ENCODE measurements at places on chromosomes 16 and 17.

DNA sequence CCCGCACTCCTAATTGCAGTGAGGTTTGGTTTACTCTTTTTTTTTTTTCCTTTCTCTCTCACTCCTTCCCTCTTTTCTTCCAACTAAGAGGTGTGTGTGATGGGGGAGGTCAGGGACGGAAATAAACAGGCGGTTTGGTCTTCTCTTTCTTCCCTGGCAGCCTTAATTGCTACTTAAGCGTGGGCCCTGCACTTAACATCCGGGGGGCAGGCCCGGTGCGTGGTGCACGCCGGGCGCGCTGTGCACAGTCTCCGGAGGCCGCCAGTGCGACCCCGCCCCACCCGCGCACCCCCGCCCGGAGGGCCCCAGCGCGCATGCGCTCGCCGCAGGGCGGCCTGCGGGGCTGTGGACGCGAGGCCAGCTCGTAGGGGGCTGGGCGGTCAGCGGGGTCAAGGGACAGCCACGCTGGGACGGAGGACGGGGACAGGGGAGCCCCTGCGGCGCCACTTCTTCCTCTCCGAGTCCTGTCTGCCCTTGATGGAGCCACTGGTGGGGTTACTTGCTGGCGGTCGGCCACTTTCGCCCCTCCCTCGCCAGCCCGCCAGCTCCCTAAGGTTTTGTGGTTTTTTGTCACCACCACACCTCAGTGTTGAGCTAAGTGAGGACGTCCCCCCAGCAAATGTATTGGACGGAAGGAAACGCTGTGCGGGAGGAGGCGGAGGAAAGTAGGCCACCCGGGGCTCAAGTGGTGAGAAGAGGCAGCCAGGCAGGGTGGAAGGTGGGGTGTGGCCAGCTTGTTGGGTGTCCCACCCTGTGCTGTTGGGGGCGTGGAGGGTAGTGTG is 120.9 kb downstream of the MRM1 start:
- H3K27me3 ChIP-seq: peaks cover 32% of the 10 kb centered on the region
- no peaks in the 10 kb centered on the region for H3K36me3 ChIP-seq
- H3K4me3 ChIP-seq: peak overlapping the region; percentile 46
- DNase-seq: peak; percentile 34

- peaks cover 9% of the 10 kb centered on the region for H3K4me1 ChIP-seq
- H3K4me3 ChIP-seq: no peak overlapping the region
- no peaks in the 10 kb centered on the region for H3K27me3 ChIP-seq
- DNase-seq: peak; percentile 47
Observed at GRCh38 chr17:68302066-68302564, 10.8 kb downstream of the ARSG start.

DNA sequence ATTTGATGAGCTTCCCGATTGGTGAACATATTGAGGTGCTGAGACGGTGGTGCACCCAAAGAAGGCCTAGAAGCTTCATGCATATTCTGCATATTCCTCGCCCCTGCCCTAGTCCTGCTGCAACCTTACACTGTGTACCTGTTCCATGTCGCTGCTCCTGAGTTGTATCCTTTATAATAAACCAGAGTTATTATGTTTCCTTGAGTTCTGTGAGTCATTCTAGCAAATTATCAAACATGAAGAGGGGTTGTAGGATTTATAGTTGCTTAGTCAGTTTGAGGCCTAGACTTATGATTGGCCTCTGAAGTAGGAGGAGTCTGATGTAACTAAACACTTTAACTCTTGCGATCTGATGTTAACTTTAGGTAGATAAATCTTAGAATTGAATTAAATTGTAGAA is 436.8 kb downstream of the CA10 start:
- no peaks in the 10 kb centered on the region for H3K27me3 ChIP-seq
- no peak overlapping the region for H3K4me3 ChIP-seq
- DNase-seq: no peak
- H3K36me3 ChIP-seq: no peaks in the 10 kb centered on the region

GRCh38 chr17:79212149-79213087 is 137.8 kb downstream of the ENGASE start:
- H3K27ac ChIP-seq: no peak overlapping the region
- H3K4me1 ChIP-seq: no peaks in the 10 kb centered on the region
- no peaks in the 10 kb centered on the region for H3K27me3 ChIP-seq
- no peak for DNase-seq
- no peak overlapping the region for H3K4me3 ChIP-seq

GRCh38 chr17:82551779-82552457 is 32.4 kb downstream of the FOXK2 start:
- no peak overlapping the region for H3K27ac ChIP-seq
- peaks cover 8% of the 10 kb centered on the region for H3K4me1 ChIP-seq
- no peak overlapping the region for H3K4me3 ChIP-seq
- H3K27me3 ChIP-seq: no peaks in the 10 kb centered on the region
- DNase-seq: peak; percentile 62

- H3K27me3 ChIP-seq: peaks cover 28% of the 10 kb centered on the region
- H3K4me1 ChIP-seq: no peaks in the 10 kb centered on the region
- no peak overlapping the region for H3K27ac ChIP-seq
- H3K36me3 ChIP-seq: no peaks in the 10 kb centered on the region
- DNase-seq: no peak
Observed at GRCh38 chr16:57349212-57350031, 9.2 kb upstream of the CCL22 start.

DNA sequence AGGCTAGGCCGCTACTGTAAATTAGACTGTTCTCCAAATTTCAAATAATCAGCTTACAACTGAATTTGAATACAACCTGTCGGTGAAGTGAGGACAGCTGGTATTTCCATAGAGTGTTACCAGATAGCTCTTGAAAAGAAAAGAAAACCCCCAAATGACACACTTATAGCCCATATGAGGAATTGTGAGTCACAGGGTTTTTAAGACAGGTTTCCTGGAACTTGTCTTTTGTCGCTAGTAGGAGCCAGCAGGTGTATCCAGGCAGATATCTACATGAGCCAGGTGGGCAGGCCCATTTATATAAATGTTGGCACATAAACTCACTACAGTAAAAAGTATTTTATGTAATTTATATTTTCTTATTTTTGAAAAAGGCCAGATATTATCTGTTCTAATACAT is 24.0 kb downstream of the TNRC6A start:
- H3K4me1 ChIP-seq: peaks cover 2% of the 10 kb centered on the region
- H3K4me3 ChIP-seq: no peak overlapping the region
- H3K27me3 ChIP-seq: no peaks in the 10 kb centered on the region
- no peak for DNase-seq

DNA sequence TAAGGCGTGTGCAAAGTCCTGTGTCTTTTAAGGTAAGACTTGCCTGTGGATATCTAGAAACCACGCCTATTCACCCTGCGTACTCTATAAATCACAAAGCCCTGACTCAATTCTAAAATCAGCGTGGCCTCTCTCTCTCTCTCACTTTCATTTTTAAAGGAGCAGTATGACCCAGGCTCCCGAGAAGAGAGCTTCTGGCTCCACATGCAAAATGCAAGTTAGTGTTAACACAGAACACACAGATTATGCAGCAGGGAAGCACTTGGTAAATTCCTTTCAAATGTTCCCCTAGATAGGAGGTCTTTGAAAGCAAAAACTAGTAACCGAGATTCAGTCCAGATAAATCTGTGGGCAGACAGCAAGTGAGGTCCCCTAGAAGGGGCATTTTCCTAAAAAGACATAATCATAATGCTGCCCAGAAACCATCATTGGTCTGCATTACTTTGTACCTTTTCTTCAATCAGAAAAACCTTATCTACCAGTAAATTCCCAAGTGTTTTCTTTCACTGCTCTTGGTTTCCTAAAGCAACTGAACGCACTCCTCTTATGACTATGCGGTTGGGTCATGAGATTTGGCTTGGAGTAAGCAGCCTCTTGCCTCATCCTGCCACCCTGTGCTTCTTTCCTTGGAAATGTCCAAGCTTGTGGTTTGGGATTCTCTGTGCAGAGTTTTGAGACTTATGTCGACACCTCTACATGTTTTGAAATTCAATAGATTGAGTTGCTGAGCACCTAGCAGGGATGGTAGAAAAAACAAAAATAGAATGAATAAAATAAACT is 31.7 kb upstream of the KCNJ2 start:
- peak overlapping the region; percentile 40 for H3K4me3 ChIP-seq
- H3K36me3 ChIP-seq: no peaks in the 10 kb centered on the region
- peak; percentile 97 for DNase-seq
- H3K27ac ChIP-seq: peak overlapping the region; percentile 66

- H3K27ac ChIP-seq: no peak overlapping the region
- H3K27me3 ChIP-seq: no peaks in the 10 kb centered on the region
- no peaks in the 10 kb centered on the region for H3K36me3 ChIP-seq
Observed at GRCh38 chr17:6092182-6092902, 22.2 kb downstream of the WSCD1 start.

- no peaks in the 10 kb centered on the region for H3K27me3 ChIP-seq
- peaks cover 6% of the 10 kb centered on the region for H3K36me3 ChIP-seq
- peak; percentile 43 for DNase-seq
- peak overlapping the region; percentile 71 for H3K27ac ChIP-seq
Observed at GRCh38 chr17:39979893-39980350, 685 bp upstream of the PSMD3 start.

DNA sequence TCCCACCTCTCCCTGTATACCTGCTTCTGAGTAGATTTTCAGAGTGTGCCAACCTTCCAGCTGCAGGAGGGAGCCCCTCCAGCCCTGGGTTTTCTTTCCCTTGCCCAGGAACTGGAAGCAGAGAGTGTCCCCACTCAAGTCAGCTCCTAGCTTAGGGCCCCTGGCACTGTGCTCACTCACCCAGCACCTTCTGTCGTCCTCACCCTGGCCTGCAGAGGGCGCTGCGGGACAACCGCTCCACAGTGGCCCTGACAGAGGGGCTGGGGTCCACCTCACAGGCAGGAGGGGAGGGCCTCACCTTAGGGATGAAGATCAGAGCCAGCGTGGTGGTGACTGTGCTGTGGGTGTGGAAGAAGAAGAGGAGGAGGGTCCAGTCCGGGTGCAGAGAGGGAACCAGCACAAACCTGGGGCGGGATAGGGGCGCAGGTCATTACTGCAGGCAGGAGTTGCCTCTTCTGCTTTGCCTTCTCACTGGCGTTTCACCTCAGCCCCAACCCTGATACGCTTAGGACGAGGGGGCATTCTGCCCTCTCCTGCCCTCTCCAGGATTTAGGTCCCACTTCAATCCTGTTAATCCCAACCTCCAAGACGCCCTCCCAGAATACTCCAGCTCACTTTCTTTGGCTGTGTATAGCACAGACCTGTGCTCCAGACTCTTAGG is 10.0 kb downstream of the GPR179 start:
- no peaks in the 10 kb centered on the region for H3K36me3 ChIP-seq
- DNase-seq: no peak
- peaks cover 13% of the 10 kb centered on the region for H3K27me3 ChIP-seq
- no peaks in the 10 kb centered on the region for H3K4me1 ChIP-seq

GRCh38 chr17:40419559-40420331 is 2.0 kb upstream of the TOP2A start:
- H3K4me1 ChIP-seq: peaks cover 13% of the 10 kb centered on the region
- no peaks in the 10 kb centered on the region for H3K36me3 ChIP-seq
- DNase-seq: no peak

DNA sequence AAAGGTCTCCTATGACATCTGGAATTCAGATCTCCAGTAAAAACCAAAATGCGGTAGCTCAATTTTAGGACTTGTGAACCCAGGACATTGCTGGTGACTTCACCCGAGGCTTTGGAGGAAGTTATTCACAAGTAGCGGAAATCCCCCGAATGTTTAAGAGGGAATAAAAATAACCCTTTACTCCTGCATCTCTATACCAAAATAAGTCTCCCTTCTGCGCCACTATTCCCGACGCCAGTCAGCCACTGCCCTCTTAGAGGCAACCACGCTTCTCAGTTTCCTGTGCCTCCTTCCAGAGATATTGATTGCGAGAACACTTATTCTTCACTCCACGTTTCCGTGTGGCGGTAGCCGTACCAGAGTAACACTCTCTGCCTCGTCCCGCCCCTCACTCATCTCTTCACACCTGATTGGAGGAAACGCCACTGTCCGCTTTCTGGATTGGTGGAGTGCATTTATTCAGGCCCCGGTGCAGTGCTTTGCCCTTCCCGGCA is 27.4 kb downstream of the EMP2 start:
- DNase-seq: no peak
- no peak overlapping the region for H3K4me3 ChIP-seq
- no peaks in the 10 kb centered on the region for H3K4me1 ChIP-seq
- H3K36me3 ChIP-seq: no peaks in the 10 kb centered on the region
- H3K27me3 ChIP-seq: no peaks in the 10 kb centered on the region

All from astrocyte (in vitro differentiated cells and primary cell).